Muscle of arm (tissue), 14 donors: ENCODE measurements at places on chromosomes 6 and 20.

GRCh38 chr6:73471686-73472290, 10.3 kb downstream of the MTO1 start:
- no peak for DNase-seq

DNA sequence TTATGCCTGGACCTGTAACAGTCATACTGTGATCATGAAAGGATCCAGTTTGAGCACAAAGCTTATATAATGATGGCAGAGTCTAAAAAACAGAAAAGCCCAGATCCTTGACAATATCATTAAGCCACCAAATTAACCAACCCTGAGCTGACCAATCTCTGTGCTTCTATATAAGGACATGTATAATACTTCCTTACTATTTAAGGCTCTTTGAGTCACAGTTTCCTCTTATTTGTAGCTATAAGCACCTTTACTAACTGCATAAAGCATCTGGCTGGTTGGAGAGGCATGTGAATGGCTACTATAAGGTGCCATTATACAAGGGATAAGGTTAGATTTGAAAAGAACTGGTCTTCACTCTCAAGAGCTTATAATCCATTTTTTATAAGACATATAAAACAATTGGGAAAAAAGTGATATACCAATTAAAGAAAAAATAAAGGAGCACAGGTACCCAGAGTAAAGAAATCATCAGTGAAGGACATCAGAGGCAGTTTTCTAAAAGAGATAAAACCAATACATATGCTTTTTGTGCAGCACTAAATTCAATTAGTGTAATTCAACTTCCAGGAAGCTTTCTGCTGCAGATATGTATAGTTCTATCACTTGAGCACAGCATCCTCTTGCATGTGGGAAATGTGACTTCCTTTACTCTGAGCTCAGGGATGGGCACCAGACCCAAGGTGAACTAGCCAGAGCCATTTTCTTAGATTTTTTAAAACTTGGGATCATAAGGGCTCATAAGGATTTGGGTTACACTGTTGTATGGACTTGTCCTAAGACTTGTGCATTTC, 121.0 kb downstream of the BTBD9 start:
- DNase-seq: no peak

DNA sequence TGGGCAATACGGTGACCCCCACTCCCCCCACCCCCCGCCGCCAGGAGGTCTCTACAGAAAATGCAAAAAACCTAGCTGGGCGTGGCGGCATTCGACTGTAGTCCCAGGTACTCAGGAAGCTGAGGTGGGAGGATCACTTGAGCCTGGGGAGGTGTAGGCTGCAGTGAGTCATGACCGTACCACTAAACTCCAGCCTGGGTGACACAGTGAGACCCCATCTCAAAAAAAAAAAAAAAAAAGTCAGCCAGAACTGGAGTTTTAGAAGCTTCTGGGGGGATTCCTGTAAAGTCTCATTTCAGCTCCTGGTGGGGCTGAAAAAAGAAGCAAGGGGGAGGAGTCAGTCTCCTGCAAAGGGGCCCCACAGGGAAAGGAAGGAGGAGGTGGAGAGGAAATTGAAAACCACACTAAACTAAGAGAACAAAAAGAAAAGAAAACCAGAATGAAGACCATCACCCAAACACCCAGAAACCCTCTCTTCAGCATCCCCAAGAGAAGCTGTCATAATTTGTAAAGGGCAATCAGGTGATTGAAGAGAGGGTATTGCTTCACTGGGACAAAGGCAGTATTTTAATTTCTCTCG, 50.4 kb downstream of the NOL4L start:
- DNase-seq: no peak

DNA sequence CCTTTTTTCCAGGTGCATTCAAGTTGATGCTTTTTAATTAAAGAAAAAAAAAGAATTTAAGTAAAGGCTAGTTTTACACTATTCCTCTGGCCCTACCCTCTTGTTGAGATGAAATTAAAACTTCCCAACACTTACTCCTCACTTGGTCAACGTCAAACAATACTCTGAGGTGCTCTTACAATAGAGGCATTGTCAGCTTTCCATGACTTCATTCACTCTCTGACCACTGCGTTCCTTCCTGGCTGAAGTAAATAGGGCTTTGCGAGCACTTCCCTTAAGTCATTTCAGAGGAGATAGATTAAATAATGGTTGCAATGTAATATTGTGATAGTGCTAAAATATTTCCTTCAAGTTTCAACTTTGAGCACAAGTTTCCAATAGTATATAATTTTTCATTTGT, 229.8 kb upstream of the CEP162 start:
- DNase-seq: no peak

DNA sequence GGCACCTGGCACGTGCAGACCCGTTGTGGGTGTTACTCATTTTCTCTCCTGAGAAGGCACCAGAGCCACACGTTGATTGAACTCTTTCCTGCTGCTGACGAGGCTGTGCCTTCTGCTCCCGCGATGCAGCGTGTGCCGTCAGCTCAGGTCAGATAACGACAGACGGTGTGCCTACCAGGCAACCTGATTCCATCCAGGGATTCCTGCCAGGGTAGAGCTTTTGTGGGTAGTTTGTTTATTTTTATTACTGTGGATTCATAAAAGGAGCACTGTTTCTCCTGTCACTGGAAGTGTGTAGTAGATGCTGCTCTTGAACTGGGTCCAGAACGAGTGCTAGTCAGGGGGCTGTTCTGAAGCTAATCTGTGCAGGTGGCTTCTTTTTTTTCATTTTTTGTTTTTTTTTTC, 20.7 kb downstream of the PRPF6 start:
- no peak for DNase-seq

- no peak for DNase-seq
These were observed 370.3 kb downstream of the LAMA2 start for GRCh38 chr6:129253242-129253641.

DNA sequence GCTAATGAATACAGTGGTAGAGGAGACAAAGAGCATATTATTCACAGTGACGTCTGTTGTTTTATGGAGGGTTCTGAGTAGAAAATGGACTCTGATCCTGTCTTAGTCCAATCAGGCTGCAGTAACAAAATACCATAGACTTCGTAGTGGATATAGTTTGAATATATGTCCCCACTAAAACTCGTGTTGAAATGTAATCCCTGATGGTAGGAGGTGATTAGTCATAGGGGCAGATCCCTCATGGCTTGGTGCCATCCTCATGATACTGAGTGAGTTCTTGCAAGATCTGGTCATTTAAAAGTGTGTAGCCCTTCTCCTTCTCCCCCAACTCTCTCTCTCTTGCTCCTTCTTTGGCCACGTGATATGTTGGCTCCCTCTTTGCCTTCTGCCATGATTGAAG, 82.5 kb downstream of the CD83 start:
- DNase-seq: no peak

DNA sequence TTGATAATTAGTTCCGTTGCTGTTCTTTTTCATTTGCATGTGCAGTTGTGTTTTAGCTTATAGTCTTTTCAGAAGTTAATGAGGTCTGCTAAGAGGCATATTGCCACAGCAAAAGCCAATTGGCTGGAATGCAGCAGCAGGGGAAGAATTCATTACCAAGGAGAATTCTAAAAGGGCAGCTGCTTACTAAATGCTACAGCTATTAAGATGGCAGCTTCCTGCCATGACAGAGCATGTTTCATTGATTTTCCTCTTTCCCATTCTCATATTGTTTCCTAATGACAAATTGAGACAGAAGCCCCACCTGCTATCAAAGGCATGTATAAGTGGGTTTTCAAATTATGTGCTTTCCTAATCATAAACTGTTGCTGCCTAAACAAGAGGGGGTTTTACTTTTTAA, 66.6 kb downstream of the CLVS2 start:
- no peak for DNase-seq

- DNase-seq: peak; percentile 55
These were observed 59.7 kb downstream of the HIVEP2 start for GRCh38 chr6:142885182-142885867.

DNA sequence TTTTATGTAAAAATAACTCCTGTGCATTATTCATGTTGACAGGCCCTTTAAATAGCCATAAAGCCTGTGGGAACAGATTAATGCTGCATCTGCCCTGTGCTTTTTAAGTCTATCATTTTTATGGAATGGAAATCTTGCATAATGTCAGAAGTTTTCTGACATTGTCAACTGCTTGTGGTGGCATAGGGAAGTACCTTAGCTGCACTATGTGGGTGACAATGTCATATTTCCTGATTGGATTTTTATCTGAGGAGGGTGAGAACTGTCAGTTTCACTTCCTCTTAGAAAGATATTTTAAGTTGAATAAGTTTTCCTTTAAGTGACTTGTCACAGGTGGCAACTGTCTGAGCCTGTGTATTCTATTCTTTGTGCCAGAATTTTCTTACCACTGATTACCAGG, 267.9 kb downstream of the PLCB1 start:
- DNase-seq: no peak

DNA sequence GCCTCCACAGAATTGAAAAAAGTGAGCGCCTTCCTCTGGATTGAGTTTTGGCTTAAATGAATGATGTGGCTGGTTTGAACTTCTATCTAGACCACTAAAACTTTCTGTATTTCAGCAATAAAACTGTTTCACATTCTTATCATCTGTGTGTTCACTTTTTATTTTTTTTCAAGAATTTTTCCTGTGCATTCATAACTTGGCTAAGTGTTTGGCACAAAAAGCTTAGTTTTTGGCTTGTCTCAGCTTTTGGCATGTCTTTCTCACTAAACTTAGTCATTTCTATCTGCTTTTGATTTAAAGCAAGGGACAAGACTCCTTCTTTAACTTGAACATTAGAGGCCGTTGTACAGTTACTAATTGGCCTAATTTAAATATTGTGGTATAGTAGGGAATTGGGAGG, 1015.1 kb downstream of the EPHA7 start:
- DNase-seq: peak; percentile 75

- no peak for DNase-seq
These were observed 77.4 kb upstream of the TMEM170B start for GRCh38 chr6:11460001-11460668.

DNA sequence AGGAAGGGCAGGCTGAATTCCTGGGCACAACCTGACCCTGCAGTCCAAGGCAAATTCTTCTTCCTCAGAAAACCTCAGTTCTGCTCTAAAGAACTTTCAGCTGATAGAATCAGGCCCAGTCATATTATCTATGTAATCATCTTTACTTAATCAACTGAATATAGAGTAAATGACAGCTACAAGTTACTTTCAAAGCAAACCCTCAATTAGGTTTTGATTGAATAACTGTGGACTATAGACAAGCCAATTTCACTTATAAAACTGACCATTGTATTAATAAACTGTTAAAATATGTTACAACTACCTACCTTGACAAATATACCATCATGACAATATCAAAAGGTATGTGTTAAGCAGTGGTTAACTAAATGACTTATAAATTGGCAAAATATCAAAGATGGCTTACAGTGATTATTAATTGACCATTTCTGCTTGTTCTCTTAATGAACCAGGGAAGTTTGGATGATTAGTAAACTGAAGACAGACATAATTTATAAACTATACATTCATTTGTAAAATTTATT, 46.1 kb upstream of the ADGRF5 start:
- DNase-seq: no peak

DNA sequence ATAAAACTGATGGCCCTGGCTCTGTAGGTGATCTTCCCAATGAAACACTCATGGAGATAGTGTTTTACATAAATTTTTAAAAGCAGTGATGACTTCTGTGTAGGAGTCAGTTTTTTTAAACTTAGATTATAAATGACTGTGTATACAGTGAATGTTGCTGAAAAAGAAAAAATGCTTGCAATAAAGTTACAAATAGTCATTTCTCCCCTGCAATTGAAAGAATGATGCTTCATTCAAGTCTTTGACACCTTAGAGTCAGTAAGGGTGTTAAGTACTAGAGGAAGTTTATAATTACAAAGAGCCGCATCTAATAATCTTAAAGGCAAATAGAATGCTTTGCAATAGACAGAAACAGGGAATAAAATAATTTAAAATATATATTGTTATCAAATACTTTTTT, 27.6 kb downstream of the ZNF292 start:
- DNase-seq: no peak

GRCh38 chr20:58618351-58619076, 32.6 kb upstream of the STX16 start:
- no peak for DNase-seq

- DNase-seq: no peak
These were observed 253.4 kb upstream of the KCNG1 start for GRCh38 chr20:51276296-51276695.

- DNase-seq: peak; percentile 2
These were observed 61.9 kb downstream of the ESR1 start for GRCh38 chr6:151869345-151869744.

GRCh38 chr6:68741501-68742386, 106.7 kb downstream of the ADGRB3 start:
- no peak for DNase-seq

GRCh38 chr20:16537918-16538317, 35.3 kb downstream of the KIF16B start:
- DNase-seq: no peak

GRCh38 chr20:60039526-60039925, 81.3 kb downstream of the CDH26 start:
- DNase-seq: no peak

- DNase-seq: no peak
These were observed 18.5 kb downstream of the CITED2 start for GRCh38 chr6:139355777-139356445.

DNA sequence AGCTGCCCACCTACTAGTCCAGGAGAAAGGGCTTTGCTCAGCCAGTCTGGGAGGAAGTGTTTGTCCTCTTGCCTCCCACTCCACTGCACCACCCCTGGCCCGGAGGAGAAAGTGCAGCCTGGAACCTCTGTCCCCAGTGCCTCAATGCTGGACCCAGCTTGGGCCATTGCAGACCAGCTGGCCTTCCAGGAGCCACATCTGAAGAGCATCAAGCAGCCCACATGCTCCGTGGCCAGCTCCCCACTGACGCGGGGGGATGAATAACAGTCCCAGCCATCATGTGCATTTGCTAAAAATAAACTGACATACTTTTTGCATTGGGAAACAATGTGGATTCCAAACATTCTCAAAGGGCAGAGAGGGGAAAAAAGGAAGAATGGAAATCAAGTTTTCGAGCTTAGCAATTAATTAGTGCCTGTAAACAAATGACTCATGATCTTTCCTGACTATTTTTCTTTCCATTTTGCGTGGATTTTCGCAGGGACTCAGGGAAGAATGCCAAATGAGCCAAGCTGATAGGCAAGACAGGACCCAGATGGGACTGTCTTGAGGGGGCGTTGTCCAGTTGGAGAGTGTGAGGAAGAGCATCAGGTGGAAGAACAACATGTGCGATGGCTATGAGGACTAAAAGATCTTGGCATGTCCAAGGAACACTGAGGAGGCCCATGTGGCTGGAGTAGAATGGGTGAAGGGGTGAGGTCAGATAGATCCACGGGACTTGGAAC, 34.1 kb downstream of the CEBPB start:
- peak; percentile 65 for DNase-seq

- DNase-seq: no peak
These were observed 169.4 kb downstream of the SYNDIG1 start for GRCh38 chr20:24638591-24639548.

GRCh38 chr20:52809003-52809402, 163.2 kb upstream of the TSHZ2 start:
- DNase-seq: no peak
